ENCODE measurements at places on chromosomes 2 and 18. TPM values are rescaled to one million over a fixed set of nuclear protein-coding genes. Genes with fewer than 3 reads are reported as not detected.
A peak's percentile ranks its signal among the peaks of the same experiment; 100 is the strongest.

GRCh38 chr2:148455791-148456190 lies 188.8 kb upstream of the EPC2 start:
- DNase-seq: no peak
- no peaks in the 10 kb centered on the region for H3K36me3 ChIP-seq
- H3K4me3 ChIP-seq: no peak overlapping the region

DNA sequence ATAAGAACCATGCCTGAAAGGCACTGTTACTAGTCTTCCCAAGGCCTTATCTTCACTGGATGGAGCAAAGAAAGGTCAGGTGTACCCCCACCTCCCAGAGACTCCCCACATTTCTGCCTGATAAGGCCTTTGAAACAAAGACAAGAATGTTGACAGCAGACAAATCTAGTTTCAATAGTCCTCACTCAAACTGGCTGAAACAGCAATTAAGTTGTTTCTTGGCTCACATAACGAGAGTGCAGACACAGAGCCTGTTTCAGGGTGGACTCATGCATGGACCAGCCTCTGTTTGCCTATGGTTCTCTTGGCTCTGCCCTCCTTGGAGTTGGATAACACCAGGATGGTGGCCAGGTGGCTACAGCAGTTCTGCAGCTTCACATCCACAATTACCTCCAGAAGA lies 7.5 kb upstream of the CFAP221 start:
- H3K4me1 ChIP-seq: no peaks in the 10 kb centered on the region
- H3K27me3 ChIP-seq: peaks cover 9% of the 10 kb centered on the region
- no peak for DNase-seq
- H3K4me3 ChIP-seq: no peak overlapping the region
- no peaks in the 10 kb centered on the region for H3K36me3 ChIP-seq
- H3K27ac ChIP-seq: no peak overlapping the region

ALK gene
- not detected for total RNA-seq

GRCh38 chr2:45259547-45260160 lies 250.4 kb upstream of the SIX2 start:
- DNase-seq: no peak
- no peaks in the 10 kb centered on the region for H3K27me3 ChIP-seq
- no peak overlapping the region for H3K4me3 ChIP-seq
- H3K27ac ChIP-seq: peak overlapping the region; percentile 92
- no peaks in the 10 kb centered on the region for H3K36me3 ChIP-seq
- H3K4me1 ChIP-seq: peaks cover 81% of the 10 kb centered on the region

- H3K36me3 ChIP-seq: peaks cover 5% of the 10 kb centered on the region
- H3K27me3 ChIP-seq: no peaks in the 10 kb centered on the region
- DNase-seq: no peak
- peaks cover 7% of the 10 kb centered on the region for H3K4me1 ChIP-seq
- H3K4me3 ChIP-seq: no peak overlapping the region
These were observed 81.7 kb downstream of the MGAT5 start for GRCh38 chr2:134335601-134336000.

- no peaks in the 10 kb centered on the region for H3K36me3 ChIP-seq
- no peak for DNase-seq
- H3K4me1 ChIP-seq: no peaks in the 10 kb centered on the region
These were observed 54.8 kb upstream of the CCDC178 start for GRCh38 chr18:33495278-33495677.

DNA sequence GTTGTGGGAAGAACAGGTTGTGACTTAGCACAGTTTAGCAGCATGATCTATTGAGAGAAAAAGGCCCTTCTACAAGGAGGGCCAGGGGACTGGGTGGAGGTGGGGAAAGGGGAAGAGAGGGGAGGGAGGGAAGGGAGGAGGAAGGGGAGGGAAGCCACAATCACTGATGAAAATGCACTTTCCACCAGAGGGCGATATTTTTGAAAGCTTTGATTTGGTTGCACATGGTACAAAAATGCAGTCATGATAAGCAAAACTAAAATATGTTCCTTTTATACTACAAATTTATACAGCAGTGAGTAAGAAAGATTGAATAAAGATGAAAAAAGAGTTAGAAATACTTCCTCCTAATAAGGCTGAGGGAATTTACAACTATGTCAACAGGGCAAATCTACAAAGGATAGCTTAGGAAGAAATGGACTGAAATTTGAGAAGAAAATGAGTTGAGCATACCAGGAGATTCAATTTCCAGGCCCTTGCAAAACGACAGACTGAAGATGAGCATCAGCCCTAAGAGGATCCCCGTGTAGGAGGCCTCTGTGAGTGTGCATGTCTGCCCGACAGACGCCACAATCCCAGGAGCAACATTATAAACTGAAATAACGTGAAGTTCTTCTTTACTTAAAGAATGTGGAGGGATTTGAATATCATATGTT lies 17.2 kb downstream of the SH3YL1 start:
- no peak overlapping the region for H3K4me3 ChIP-seq
- H3K27me3 ChIP-seq: no peaks in the 10 kb centered on the region
- peaks cover 7% of the 10 kb centered on the region for H3K4me1 ChIP-seq
- peaks cover 49% of the 10 kb centered on the region for H3K36me3 ChIP-seq
- no peak for DNase-seq
- no peak overlapping the region for H3K27ac ChIP-seq

DNA sequence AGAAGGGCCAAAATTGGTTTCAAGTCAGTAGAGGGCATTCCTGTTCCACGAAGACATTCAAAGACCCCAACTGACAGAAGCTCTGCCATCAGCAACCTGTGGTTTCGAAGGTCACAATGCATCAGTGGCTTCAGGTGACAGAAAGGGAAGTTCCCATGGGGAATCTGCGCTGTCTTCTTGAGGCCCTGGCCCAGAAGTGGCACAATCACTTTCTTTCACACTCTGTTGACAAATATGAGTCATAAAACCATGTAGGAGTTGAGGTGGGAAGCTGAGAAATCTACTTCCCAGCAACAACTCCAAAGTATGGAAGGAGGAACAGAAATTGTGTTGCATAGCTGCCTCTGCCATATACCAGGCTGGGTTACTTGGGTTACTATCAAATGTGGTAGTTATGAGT lies 621.1 kb upstream of the FANCL start:
- H3K4me1 ChIP-seq: no peaks in the 10 kb centered on the region
- H3K27me3 ChIP-seq: peaks cover 18% of the 10 kb centered on the region
- H3K4me3 ChIP-seq: no peak overlapping the region
- H3K27ac ChIP-seq: no peak overlapping the region
- no peaks in the 10 kb centered on the region for H3K36me3 ChIP-seq
- no peak for DNase-seq

GRCh38 chr18:79936641-79937040 lies 14.8 kb downstream of the SLC66A2 start:
- H3K4me3 ChIP-seq: no peak overlapping the region
- no peak for DNase-seq
- peaks cover 17% of the 10 kb centered on the region for H3K4me1 ChIP-seq
- H3K27ac ChIP-seq: no peak overlapping the region
- H3K36me3 ChIP-seq: peaks cover 61% of the 10 kb centered on the region

- H3K27ac ChIP-seq: peak overlapping the region; percentile 59
- no peak overlapping the region for H3K4me3 ChIP-seq
- H3K27me3 ChIP-seq: no peaks in the 10 kb centered on the region
- peaks cover 34% of the 10 kb centered on the region for H3K4me1 ChIP-seq
- DNase-seq: no peak
- no peaks in the 10 kb centered on the region for H3K36me3 ChIP-seq
These were observed 35.2 kb downstream of the COPS8 start for GRCh38 chr2:237120916-237121315.

DNA sequence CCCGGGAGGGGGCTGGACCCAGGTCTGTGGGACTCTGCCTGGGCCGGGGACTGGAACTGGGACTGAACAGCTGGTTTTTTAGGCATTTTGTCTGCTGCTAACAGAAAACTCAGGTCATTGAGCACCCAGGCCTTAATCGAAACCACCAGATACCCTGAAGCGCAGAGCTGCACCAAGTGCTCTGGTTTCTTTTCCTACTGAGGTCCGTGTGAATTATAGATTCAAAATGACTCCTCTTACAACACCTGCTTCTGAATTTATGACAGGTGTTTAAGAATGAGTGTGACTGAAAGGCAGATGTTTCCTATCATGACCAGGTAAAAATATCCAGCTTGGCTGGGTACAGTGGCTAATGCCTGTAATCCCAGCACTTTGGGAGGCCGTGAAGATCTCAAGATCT lies 47.8 kb downstream of the TRAPPC12 start:
- no peak overlapping the region for H3K27ac ChIP-seq
- H3K4me1 ChIP-seq: no peaks in the 10 kb centered on the region
- peaks cover 48% of the 10 kb centered on the region for H3K36me3 ChIP-seq

SLC19A3 gene
- not detected for total RNA-seq

DNA sequence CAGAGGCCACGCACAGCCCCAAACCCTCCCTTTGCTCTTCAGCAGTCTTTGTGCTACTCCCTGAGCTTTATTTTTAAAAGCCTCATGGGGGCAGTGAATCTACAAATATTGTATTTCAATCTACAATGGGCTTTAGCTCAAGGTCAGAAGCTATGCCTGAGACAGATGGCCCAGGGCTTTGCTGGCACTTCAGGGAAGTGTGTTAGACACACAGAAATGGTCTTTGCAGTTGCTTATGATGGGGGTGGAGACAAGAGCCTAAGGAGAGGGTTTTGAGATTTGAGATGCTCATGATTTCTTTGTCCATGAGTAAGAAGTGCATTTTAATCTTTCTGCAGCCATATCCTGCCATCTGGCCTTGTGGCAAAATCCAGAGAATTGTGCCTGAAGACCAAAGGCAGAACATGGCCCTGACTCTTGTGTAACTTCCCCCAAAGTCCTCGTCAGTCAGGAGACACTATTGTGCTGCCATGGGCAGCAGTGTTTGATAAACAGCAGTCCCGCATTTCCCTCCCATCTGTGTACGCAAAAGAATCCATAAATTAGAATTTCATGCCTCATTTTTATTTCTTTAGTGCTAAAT lies 92.6 kb downstream of the VAPA start:
- H3K36me3 ChIP-seq: no peaks in the 10 kb centered on the region
- peaks cover 18% of the 10 kb centered on the region for H3K4me1 ChIP-seq
- H3K4me3 ChIP-seq: no peak overlapping the region
- H3K27me3 ChIP-seq: peaks cover 3% of the 10 kb centered on the region
- H3K27ac ChIP-seq: no peak overlapping the region

NGEF gene
- total RNA-seq: 0.26 TPM

DNA sequence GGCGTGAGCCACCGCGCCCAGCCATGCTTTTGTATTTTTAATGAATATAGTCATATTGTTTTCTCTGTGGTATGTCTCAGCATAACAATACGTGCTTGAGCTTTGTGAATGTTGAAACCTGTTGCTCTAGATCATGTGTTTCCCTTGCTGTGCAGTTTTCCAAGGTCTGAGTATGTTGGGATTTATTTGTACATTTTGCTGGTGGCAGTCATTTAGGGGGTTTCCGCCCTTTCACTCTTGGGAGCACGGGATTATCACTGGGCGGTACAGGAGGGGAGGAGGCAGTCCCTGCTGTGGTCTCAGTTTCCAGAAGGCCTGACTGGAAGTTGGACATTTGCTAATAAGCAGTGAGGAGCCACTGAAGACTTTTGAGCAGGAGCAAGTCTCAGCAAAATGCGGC lies 24.9 kb upstream of the CATIP start:
- peaks cover 8% of the 10 kb centered on the region for H3K4me1 ChIP-seq
- no peaks in the 10 kb centered on the region for H3K36me3 ChIP-seq
- H3K27me3 ChIP-seq: no peaks in the 10 kb centered on the region
- H3K27ac ChIP-seq: no peak overlapping the region
- no peak for DNase-seq
- no peak overlapping the region for H3K4me3 ChIP-seq

DSG3 gene
- not detected for total RNA-seq

GRCh38 chr2:240618776-240619175 lies 6.5 kb upstream of the GPR35 start:
- no peak overlapping the region for H3K4me3 ChIP-seq
- H3K4me1 ChIP-seq: no peaks in the 10 kb centered on the region
- peaks cover 6% of the 10 kb centered on the region for H3K36me3 ChIP-seq
- no peak overlapping the region for H3K27ac ChIP-seq

GRCh38 chr2:27370816-27371620 lies 602 bp downstream of the SNX17 start:
- peaks cover 33% of the 10 kb centered on the region for H3K36me3 ChIP-seq
- peak overlapping the region; percentile 98 for H3K4me3 ChIP-seq
- DNase-seq: no peak
- peak overlapping the region; percentile 91 for H3K27ac ChIP-seq

GRCh38 chr2:64403426-64403825 lies 50.5 kb upstream of the LGALSL start:
- DNase-seq: peak; percentile 48
- H3K27me3 ChIP-seq: peaks cover 5% of the 10 kb centered on the region
- H3K27ac ChIP-seq: peak overlapping the region; percentile 88
- H3K36me3 ChIP-seq: peaks cover 2% of the 10 kb centered on the region
- H3K4me3 ChIP-seq: no peak overlapping the region
- peaks cover 22% of the 10 kb centered on the region for H3K4me1 ChIP-seq

DNA sequence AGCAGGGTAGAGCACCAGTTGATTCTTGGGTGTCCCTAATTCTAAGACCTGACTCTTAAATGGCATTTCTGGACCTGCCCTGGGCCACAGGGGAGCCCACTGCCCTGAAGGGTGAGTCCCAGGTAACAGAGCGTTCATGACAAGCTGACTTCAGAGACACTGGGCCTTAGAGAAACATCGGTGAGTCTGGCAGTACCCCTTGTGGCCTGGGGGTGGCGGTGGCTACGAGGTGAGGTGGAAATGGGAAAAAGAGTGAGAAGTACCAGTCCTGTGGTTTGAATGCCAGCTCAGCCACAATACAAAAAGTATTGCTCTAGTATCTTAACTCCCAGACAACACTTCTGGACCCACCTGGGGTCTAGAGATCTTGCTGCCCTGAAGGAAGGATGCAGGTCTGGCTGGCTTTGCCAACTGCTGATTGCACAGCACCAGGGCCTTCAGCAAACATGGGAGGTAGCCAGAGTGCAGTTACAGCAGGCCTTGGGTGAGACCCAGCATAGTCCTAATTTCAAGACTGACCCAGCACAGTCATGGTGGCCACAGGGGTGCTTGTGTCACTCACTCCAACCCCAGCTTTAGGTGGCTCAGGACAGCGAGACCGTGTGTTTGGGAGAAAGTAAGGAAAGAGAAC lies 44.5 kb downstream of the USP34 start:
- peaks cover 1% of the 10 kb centered on the region for H3K36me3 ChIP-seq
- no peak overlapping the region for H3K4me3 ChIP-seq
- DNase-seq: no peak
- peaks cover 16% of the 10 kb centered on the region for H3K4me1 ChIP-seq
- H3K27me3 ChIP-seq: no peaks in the 10 kb centered on the region

STAT4 gene
- total RNA-seq: 1.3 TPM

DNA sequence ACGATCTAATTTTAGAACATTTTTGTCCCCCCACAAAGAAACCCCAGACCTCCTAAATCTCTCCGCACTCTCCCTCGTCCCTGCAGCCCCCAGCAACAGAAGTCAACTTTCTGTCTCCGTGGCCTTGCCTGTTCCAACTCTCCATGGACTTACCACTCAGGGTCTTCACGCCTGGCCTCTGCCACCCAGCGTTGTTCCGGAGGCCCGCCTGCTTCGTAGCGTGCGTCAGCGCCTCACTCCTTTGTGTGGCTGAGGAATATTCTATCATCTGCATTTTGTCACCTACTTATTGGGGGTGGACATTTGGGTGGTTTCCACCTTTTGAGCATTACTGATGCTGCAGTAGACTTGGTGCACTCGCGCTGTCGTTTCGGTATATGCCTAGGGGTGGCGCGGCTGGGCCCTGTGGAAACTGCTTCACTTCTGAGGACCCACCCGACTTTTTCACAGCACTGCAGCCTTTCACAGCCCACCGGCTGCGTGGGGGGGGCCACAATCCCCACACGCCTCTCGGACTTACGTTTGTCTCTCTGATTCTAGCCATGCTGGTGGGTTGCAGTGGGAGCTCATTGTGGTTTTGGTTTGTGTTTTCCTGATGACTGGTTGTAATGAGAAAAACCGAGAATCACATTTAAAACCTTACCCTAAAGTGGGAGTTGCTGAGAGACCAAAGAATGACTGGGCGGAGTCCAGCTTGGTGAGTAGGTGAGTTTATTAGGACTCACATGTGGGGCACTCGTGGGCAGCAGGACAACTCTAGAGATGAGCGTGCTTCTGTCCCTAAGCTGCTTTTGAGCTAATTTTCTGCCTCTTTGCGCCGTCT lies 1.4 kb upstream of the HSBP1L1 start:
- H3K27me3 ChIP-seq: no peaks in the 10 kb centered on the region
- H3K27ac ChIP-seq: no peak overlapping the region
- no peaks in the 10 kb centered on the region for H3K36me3 ChIP-seq
- no peak for DNase-seq
- no peak overlapping the region for H3K4me3 ChIP-seq
